ENCODE measurements at places on chromosomes 1 and 21.

- DNase-seq: no peak
Observed at GRCh38 chr1:183356534-183357182, 61.5 kb downstream of the NMNAT2 start.

DNA sequence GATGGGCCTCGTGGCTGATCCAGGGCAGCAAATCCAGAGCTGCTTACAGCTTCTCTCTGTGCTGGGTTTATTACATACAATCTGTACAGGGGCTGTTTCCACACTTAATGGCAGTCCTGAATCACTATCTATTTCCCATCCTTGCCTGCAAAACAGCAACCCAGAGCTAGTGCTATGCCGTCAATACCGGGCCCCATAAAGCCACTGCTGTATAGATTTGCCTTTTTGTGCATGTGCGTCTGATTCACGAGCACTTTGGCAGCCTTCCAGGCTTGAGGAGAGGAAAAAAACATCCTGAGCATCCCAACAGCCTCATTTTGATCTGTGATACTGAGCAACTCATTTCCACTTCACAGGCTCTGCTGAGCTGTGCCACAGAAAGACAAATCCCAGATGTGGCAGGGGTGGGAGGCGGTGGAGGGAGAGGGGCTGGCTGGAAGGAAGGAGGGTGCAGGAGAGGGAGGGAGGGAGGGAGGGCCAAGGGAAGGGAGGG, 65.2 kb upstream of the TARBP1 start:
- DNase-seq: peak; percentile 89

GRCh38 chr21:34930971-34931370, 118.1 kb downstream of the RUNX1 start:
- DNase-seq: no peak

- no peak for DNase-seq
Observed at GRCh38 chr21:34737115-34737514, 68.3 kb downstream of the CLIC6 start.

- no peak for DNase-seq
Observed at GRCh38 chr1:208446271-208446691, 202.1 kb upstream of the PLXNA2 start.

DNA sequence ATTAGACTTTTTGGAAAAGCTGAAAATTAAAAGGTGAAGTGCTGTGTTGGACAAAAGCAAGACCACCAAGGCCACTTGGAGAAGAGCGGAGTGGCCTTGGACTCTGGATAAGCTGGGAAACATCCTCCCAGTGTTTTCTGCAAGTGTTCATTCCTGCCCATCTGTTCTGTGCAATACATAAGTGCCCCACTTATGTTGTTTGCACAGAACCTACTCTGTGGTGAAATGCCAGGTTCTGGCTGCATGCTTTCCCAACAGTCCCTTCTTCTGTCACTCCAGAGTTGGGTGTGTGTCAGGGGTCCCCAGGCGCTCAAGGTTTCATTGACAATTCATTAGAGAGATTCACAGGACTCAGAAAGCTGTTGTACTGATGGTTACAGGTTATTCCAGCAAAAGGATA, 30.3 kb downstream of the NHLH2 start:
- no peak for DNase-seq

DNA sequence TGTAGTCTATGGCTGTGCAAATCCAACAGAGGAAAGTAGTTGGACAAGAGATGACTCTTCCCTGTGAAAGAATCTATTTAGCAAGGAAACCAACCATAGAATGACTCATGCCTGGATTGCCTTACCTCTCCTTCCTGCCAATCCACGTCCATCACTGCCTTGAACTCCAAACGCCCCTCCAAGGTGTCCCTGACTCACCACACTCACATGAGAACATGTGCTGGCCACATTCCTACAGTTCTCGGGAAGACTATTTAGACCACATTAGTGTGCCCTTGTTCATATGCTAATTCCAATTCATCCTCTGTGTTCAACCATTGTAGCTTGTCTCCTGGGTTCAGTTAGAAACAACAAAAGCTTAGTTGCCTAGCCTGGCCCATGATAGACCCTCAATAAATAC, 157.3 kb downstream of the SLC30A10 start:
- DNase-seq: peak; percentile 73

- DNase-seq: no peak
Observed at GRCh38 chr1:117566556-117566955, 39.3 kb upstream of the TENT5C start.

DNA sequence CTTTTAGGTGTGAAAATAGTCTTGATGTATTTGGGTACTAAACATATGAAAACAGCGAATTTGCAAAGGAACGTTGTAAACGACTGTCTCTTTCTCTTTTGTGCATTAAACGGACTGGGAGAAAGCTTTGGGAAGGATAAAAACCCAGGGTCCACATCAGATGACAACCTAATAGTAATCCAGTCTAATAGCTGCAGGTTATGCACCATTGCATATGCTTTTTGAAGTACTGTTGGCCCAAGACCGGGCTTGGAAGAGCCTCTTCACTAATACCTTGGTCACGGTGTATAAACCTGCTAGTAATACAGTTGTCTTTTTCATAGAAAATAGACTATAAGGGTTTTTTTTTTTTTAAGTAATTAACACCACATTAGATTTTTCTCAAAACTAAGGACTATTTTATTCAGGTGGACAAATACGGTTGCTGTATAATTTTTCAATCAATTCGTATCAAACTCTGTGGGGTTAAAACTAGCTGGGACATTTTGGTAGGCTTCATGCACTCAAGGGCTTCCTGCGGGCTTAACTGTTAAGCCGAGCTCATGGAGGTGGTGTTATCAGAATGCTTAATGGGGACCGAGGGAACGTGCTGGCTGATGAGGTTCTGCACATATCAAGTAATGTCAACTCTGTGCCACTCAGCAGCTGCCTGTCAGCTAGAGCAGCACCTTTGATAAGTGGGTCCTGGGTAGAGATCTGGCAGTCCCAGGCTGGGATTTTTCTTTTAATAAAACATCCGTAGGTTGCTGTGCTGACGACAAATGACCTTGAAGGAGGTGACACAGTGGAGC, 2.1 kb downstream of the RYR2 start:
- DNase-seq: no peak

GRCh38 chr1:24888061-24888970, 41.8 kb downstream of the RUNX3 start:
- no peak for DNase-seq

GRCh38 chr1:178094739-178095645, 1.1 kb downstream of the RASAL2 start:
- DNase-seq: no peak

GRCh38 chr1:106889059-106889458, 167.4 kb upstream of the PRMT6 start:
- DNase-seq: no peak

GRCh38 chr1:58805716-58806571, 22.1 kb upstream of the JUN start:
- DNase-seq: no peak

GRCh38 chr1:225657462-225657989, 4.6 kb upstream of the ENAH start:
- DNase-seq: peak; percentile 72

DNA sequence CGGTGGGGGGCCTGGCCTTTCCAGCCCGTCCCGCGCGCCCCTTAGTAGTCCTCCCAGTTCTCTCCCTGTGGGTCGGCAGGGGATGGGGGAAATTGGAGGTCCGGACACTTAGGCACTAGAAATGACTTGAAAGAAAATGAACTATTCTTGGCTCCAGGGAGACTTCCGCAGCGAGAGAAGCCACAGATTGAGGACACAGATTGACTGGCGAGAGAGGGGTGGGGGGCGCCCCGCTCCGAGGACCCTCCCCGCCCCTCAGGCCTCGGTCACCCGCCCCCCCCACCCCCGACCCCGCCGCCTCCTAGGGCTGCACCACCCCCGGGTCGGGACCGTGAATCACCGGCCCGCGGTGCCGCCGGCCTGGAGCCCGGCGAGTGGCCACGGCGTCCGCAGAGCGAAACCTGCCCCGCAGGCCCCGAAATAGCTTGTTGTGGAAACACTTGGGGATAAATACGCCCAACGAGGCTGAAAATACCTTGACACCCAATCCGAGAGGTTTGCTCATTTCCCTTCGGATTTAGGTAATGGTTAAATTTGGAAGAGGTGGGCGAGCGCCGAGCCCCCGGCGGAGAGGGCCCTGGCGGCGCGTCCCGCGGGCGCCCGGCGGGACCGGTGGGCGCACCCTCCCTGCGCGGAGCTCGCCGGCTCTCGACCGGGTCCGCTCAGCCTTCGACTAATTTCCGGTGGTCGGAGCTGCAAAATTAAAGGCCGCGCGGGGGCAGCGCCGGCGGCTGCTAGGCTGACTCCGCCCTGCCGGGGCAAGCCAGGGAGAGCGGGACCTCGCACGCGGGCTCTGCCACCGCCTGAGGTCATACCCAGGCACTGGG, at the start of gene GFI1:
Gene GFI1 (minus strand): TSS at position 675 of the 827 bp plus-strand sequence. CDS start 3,438 bp downstream, outside the sequence.
- DNase-seq: no peak

DNA sequence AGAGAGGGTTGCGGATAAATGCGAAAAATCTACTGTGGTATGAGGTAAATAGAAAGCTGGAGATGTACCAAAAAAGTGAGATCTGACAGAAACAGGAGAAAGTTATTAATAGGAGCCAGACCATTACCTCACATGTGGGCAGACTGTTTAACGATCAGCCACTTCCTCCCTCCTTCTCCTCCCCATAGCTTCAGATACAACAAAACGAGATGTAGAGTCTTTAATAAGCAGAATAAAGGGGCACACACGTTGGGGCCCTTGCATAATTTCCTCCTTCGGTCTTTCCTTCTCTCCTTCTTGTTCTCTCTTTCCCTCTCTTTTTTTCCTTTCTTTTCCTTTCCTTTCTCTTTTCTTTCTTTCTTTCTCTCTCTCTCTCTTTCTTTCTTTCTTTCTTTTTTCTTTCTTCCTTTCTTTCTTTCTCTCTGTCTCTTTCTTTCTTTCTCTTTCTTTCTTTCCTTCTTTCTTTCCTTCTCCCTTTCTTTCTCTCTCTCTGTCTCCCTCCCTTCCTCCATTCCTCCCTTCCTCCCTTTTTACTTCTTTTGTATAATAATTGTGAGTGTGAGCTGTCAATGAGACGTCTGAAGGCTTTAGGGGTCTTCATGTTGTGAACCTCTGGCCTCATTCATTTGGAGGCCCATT, 242.1 kb downstream of the GRIK1 start:
- no peak for DNase-seq

DNA sequence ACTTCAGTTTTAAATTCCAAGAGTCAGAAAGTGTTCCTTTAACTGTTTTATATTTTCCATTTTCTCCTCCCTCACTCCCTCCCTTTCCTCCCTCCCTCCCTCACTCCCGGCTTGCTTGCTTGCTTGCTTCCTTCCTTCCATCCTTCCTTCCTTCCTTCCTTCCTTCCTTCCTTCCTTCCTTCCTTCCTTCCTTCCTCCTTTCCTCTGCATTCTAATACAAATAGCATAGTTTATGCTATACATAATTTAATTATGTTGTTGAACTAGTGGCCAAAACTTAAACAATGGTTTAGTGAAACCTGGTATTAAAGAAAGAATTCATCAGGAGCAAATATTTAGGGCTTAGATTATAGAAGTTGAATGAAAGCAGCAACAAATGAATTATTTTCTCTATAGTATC, 188.5 kb upstream of the OLFM3 start:
- no peak for DNase-seq

GRCh38 chr21:44598061-44598460, 2.3 kb upstream of the KRTAP10-7 start:
- DNase-seq: no peak

- DNase-seq: no peak
Observed at GRCh38 chr1:96510911-96511310, 210.7 kb upstream of the PTBP2 start.

DNA sequence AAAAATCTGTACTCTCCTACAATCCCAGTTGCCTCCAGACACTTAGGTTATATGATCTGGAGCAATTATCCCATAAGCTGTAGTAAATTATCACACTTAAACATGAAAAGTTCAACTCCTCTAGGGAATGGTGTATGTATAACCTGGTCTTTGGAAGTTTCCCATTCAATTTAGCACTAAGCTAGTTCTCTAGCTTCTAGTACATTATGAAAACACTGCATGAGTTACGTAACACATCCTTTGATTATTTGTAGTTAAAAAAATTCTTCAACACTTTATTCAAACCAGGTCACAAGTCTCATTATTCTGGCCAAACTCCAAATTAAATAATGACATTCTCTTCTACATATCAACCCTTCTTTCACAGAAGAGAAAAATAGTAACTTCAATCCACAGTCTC, 827.0 kb upstream of the ADAMTS5 start:
- no peak for DNase-seq

DNA sequence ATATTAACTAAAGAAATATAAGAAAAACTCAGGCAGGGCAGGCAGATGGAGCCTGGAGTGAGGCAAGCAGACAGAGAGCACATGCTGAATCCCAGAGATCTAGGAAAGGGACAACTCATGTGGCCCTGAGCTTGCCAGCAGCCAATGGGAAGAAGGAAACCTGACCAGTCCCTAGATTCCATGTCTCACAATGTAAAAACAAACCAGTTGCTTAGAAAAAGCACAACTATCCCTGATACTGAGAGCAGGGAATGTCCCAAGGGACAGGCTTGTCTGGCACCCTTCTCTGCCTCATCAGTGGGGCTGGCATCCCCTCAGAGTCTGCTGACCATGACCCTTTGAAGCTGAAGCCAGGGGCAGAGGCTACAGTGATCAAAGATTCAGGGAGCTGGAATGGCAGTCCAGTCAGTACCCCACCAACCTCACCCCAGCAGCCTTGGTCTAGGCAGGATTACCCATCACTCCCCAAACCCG, 27.8 kb downstream of the HSPG2 start:
- no peak for DNase-seq

GRCh38 chr1:30229960-30230359, 493.4 kb downstream of the MATN1 start:
- DNase-seq: no peak

GRCh38 chr1:203166192-203166940, 9.3 kb downstream of the MYBPH start:
- DNase-seq: no peak

GRCh38 chr1:22332424-22332717, 119.3 kb upstream of the ZBTB40 start:
- no peak for DNase-seq

DNA sequence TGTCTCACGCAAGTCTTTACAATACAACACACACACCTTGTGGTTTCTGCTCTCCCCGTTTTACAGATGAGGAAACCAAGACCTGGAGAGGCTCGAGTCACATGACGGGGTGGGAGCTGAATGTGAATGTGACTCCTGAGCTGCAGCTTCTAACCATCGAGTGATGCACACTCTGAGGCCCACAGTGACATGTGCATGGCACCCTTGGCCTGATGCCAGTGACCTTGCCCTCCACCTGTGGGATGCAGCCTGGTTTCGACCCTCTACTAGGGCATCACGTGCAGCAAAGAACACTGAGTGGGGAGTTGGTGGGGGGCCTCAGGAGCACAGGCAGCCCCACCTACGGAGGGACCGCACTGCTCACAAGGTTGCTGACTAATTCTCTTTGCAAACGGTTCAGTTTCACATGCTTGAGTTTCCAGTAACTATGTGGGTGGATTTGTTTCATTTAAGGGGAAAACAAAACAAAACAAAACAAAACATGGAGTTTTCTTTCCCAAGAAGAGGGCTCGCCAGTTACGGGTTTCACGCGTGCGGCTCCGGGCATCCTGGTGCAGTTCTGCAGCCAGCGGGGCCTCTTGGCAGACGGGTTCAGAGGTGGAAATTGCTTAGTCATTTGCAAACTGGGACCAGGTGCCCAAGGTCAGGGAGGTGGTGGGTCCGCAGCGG, 22.9 kb downstream of the SPSB1 start:
- DNase-seq: peak; percentile 78
